ENCODE measurements at places on chromosomes 7 and 10.

DNA sequence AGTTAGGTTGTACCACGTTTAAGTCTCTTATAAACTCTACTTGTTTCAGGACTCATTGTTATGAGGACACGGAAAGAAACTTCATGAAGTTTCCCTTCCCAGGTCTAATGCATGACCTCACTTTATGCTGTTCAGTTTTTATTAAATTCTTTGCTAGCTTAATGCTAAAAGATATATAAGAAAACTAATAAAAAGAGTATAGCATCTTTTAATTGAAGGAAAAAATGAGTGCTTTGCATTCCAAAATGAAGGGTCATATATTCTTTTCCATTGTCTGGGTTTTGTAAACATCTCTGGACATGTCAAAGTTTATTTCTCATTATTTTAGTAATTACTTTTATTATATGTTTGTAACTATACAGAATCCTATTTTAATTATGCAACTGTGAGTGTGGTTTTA, 255.8 kb downstream of the CREB5 start:
- no peak for DNase-seq

- no peak for DNase-seq
These were observed 286.1 kb downstream of the EXOC4 start for GRCh38 chr7:133539016-133539415.

GRCh38 chr7:149717481-149717880, 55.9 kb downstream of the ZNF467 start:
- DNase-seq = no peak

DNA sequence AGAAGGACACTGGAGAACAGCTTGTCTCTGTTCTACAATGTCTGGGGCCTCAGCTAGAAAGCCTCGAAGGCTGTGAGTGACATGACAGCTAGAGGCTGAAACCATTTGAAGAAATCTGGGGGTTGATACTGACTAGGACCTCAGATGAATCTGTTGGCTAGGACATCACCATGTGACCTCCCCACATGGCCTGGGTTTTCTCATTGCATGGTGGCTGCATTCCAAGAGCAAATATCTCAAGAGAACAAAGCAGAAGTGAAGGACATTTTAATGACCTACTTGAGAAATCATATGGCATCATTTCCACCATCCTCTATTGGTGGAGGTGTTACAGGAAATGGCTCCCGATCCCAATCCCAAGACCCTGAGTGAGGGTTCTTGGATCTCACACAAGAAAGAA, 450.6 kb upstream of the AUTS2 start:
- no peak for DNase-seq

- DNase-seq = no peak
These were observed 111.3 kb upstream of the DNAJB12 start for GRCh38 chr10:72466018-72466417.

GRCh38 chr7:66779669-66780409, 39.3 kb downstream of the RABGEF1 start:
- DNase-seq = no peak

- DNase-seq = no peak
These were observed 132.3 kb upstream of the CHST15 start for GRCh38 chr10:124225467-124226270.

DNA sequence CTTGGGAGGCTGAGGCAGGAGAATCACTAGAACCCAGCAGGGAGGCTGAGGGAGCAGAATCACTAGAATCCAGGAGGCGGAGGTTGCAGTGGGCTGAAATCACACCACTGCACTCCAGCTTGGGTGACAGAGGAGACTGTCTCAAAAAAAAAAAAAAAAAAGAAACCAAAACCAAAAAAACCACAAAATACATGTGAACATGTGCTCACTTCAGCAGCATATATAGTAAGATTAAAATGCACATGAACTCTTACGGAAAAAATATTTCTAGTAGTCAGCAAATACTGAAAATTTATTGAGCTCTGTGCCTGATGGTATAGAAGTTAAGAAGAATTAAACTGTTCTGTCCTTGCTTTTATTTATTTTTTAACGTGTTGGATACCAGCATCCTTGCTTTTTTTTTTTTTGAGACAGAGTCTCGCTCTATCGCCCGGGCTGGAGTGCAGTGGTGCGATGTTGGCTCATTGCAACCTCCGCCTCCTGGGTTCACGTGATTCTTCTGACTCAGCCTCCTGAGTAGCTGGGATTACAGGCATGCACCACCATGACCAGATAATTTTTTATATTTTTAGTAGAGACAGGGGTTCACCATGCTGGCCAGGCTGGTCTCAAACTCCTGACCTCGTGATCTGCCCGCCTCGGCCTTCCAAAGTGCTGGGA, 9.6 kb upstream of the ZNF487 start:
- DNase-seq = no peak

GRCh38 chr10:6406220-6407033, 173.6 kb downstream of the PRKCQ start:
- peak; percentile 52 for DNase-seq

GRCh38 chr10:11933577-11934223, 108.9 kb downstream of the UPF2 start:
- DNase-seq = no peak

DNA sequence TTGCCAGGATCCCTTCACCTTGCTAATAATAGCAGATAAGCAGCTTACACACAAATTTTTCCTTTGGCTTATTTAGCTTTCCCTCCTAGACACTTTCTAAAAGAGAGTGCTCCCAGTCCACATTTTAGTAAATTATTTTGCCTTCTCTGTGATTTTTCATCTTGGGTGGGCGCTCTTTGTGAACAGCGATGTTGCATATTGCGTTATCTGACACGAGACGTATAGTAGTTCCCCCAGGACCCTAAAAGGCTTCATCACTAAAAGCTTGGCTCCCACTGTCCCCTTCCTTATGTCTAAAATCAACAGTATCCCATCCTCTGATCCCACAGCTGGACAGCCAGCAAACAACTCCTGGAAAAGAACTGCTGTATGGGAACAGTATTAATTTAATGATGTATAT, 232.9 kb downstream of the DYNC1I1 start:
- DNase-seq = no peak
